Brain microvascular endothelial cell (primary cell): ENCODE measurements at places on chromosomes 3 and 15.

GRCh38 chr3:32347343-32348125 lies 44.1 kb upstream of the CMTM7 start:
- no peak for DNase-seq

GRCh38 chr3:19934098-19934566 lies at the start of gene EFHB:
Gene EFHB, minus strand, starts transcription at chr3:19934217. Its CDS starts 199 bp downstream, at chr3:19934018.
- DNase-seq, result peak; percentile 15

DNA sequence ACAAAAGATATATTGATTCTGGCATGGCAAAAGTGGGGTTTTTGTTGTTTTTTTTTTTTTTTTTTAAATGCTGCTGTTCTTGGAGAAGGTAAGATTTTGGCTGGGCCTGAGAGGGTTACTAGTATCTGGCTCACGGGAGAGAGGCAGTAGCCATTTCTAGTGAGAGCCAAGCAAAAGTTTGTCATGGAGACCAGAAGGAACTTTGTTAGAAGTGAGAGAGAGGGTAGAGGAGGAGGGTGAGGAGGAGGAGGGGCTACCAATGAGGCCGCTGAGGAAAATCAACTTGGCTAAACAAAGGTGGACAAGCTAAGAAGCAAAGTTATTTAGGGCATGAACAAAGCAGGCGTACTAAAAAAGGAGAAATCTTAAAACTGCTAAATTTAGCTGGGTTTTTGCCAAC lies 48.9 kb upstream of the STRIT1 start:
- DNase-seq, result no peak

DNA sequence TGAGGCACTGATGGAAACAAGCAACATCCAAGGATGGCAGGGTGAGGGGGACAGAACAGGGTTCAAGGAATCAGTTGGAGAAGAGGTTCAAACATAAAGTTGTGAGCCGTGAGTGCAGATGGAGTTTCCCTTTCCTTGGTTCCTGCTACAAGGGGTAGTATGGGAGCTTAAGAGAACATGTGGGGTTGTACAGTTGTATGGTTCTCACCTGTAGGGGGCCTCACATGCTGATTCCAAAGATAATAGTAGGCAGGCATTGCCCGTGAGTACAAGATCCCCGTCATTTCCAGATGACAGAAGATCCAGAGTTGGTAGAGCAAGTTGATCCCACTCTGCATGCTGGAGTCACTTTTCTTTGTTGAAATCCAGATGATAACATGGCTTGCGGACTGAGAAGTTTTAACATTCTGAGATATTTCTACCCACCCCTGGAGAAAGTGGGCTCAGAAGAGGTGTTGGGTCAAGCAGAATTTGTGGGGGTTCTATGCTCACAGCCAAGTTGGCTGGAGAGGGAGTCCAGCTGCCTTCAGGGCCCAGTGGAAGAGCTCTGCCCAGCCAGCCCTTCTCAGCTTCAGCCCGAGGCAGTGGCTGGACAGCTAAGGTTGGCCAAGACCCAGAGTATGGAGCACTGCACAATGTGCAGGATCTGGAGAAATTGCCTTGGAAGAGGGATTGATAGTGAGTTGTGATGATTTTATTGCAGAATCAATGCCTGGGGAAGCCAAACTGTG lies 141.8 kb downstream of the THSD4 start:
- no peak for DNase-seq

DNA sequence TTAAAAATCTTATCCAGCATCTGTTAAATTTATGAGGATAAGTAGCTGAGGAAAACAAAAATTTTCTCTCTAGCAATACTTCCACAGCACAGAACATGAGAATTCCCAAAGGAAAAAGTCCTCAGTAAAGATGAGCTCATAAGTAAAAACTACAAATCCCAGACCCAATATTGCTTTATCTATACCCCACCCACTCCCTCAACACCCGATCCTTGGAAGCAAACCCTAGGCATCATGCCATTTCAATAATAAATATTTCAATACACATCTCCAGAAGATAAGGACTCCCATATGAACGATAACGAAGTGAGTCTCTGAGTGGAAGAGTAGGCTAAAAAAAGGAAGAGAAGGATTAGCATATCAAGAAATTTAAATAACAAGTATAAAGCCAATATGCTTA lies 8.3 kb upstream of the PRR20G start:
- DNase-seq, result no peak

GRCh38 chr15:56207711-56208110 lies 36.0 kb downstream of the RFX7 start:
- DNase-seq, result no peak

DNA sequence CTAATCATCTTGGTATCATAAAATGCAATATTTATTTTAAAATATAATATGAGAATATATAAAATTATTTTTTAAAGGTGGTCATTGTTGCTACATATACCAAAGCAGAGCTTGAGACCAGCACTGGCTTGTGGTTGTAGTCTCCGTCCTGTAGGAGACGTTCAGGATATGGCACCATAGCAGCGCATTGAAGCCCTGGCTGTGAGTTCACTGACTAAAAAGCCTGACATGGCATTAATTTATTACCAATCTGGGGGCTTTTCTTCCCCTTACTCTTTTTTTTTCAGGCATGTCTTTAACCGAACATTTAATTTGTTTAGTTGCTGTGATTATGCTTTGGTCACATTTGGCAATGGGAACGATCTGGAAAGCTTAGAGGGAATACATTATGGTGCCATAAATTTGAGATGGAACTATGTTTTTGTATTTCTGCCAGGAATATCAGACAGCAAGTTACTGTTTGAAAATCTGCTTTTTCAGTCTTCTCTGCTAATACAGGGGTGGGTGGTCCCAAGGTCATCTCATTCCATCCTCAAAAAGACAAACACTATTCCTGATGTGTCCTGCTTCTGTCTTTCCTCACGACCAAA lies 108.5 kb downstream of the ZIC4 start:
- DNase-seq, result no peak

GRCh38 chr3:12829886-12830784 lies 11.2 kb downstream of the RPL32 start:
- DNase-seq, result no peak

DNA sequence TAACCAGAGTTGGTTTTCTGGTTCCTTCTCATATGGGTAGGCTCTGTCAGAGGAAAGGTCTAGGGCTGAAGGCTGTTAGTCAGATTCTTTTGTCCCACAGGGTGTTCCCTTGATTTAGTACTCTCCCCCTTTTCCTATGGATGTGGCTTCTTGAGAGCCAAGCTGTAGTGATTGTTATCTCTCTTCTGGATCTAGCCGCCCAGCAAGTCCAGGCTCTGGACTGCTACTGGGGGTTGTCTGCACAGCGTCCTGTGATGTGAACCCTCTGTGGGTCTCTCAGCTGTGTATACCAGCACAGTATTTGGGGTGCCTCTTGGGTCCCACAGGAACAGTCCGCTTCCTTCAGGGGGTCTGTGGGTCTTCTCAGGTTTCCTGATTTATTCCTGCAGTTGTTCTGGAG lies 70.8 kb downstream of the PPP2R3A start:
- no peak for DNase-seq

DNA sequence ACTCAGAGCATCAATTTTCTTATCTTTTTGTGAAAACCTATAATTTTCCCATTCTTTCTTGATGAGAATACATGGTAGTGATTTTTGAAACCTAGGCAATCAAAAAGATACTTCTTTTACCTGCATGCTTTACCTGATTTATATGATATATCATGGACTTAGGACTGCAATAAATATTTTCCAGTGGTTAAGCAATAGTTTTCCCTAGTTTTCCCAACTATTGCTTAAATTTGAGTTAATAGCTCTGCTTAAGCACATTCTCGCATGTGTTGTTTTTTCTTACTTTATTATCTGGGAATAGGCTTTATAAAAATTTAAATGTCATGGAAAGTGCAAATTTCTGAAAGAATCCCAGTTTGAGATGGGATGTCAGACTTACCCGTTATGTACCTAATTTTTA lies 465.1 kb upstream of the BCHE start:
- DNase-seq, result no peak

GRCh38 chr15:67731112-67731721 lies 94.1 kb upstream of the SKOR1 start:
- DNase-seq, result no peak

GRCh38 chr3:133453383-133453782 lies 53.5 kb downstream of the BFSP2 start:
- DNase-seq, result no peak

- no peak for DNase-seq
These were observed 7.2 kb upstream of the LACTB start for GRCh38 chr15:63114465-63114864.

GRCh38 chr15:58066042-58066867 lies 744 bp upstream of the ALDH1A2 start:
- peak; percentile 6 for DNase-seq

GRCh38 chr15:38021259-38021658 lies 86.8 kb downstream of the TMCO5A start:
- DNase-seq, result no peak

- no peak for DNase-seq
These were observed 351.6 kb downstream of the NSUN3 start for GRCh38 chr3:94414418-94414817.

DNA sequence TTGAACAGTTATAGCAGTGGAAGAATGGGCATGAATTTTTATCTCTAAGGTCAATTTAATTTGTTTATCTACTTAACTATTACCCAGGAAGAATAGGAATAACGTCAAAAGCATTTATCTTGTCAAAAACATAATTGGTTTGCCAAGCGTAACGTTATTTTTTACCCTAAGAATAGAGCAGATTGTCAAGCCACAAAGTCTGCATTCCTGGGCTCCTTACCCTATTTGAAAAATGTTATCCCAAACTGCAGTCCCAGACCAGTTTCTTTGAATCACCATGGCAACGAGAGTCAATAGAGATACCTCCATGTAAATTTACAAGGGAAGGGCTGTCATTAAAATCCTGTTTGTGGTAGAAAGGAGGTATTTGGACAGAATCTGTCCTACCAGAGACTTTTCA lies 61.1 kb downstream of the CPNE4 start:
- no peak for DNase-seq

- DNase-seq, result no peak
These were observed 1.3 kb downstream of the FSIP1 start for GRCh38 chr15:39781147-39781966.

DNA sequence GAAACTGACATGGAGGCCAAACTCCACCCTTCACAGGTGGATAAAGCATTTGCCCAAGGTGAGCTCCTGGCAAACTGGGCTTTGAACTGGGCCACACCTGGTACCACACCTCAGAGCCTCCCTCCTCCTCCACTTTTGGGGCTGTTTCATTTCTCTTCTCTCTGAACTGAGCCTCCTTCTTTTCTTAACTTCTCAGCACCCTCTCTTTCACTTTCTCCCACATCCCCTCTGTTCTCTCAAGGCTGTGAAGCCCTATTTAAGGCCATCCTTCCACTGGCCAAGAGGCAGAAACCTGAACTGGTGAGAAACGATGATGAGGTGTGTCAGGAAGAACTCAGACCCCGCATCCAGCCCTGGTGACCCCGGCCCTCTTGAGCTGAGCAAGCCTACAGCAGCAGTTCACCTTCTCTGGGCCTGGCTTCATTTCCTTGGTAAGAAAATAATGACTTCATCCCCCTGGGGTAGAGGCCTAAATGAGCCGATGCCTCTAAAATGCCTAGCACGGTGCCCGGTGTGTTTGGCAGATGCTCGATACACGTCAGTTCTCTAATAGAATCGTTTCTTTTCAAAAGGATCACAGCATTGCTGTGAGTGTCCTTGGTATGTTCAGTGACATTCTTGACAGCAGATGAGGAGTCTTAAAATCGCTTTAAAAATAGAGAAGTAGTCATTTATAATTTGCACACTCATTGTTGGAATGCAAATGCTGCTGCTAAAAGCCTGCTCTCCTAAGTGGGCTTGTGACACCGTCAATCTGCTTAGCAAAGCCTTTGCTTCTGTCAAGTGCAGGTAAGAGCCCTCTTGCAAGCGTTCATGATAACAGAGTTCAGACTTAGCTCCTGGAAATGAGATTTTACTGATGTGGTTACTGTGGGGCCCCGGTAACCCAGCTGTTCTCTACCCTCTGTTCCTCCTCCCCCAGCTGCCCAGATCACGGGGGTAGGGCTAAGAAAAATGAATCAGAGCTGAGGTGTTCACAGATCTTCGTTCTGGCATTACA lies 97.7 kb upstream of the ATP2B2 start:
- no peak for DNase-seq

- DNase-seq, result peak; percentile 80
These were observed 8.1 kb upstream of the ADAMTS17 start for GRCh38 chr15:100349696-100350433.

GRCh38 chr3:176328198-176328597 lies 869.1 kb downstream of the TBL1XR1 start:
- no peak for DNase-seq

GRCh38 chr3:151476344-151477018 lies 15.6 kb upstream of the IGSF10 start:
- no peak for DNase-seq

GRCh38 chr3:193168931-193169330 lies 72.1 kb upstream of the PLAAT1 start:
- no peak for DNase-seq

DNA sequence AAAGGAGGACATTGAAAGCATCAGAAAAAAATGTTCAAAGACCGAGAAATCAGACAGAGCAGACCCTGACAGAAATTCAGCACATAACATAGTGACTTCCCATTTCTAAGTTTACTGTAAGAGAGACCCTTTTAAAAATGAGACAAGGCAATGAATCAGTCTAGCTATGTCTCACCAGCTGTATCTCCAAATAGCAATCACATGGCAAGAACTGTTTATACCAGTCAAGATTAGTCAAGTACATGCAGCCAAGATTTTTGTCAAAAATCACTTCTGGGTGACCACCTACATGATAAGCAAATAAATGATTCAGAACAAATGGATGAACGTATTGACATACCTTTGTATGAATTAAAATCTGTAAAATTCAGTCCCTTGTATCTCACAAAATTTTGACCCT lies 138.0 kb downstream of the DTWD1 start:
- no peak for DNase-seq

GRCh38 chr3:38114052-38114874 lies 22.7 kb downstream of the ACAA1 start:
- no peak for DNase-seq

DNA sequence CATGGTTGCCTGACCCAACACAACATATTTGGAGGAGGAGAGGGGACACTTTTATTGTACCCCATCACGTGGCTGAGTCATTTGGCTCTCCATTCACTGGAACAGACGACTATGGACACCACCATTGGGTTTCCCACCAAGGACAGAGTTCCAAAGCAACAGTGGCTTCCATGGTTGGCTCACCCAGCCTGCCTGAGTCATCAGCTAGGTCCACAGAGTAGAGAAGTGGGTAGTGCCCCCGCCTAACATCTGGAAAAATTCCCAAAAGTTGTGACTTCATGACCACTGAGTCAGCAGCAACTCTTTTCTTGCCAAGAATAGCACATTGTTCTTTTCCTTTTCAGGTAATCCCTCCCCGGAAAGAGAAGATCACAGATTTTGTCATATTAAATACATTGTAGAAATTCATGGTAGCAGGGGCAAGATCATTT lies 3.0 kb upstream of the PPP1R2 start:
- DNase-seq, result peak; percentile 73

- DNase-seq, result no peak
These were observed 740.9 kb upstream of the LMCD1 start for GRCh38 chr3:7760718-7761117.

GRCh38 chr3:189944285-189945145 lies 176.2 kb downstream of the P3H2 start:
- DNase-seq, result no peak

DNA sequence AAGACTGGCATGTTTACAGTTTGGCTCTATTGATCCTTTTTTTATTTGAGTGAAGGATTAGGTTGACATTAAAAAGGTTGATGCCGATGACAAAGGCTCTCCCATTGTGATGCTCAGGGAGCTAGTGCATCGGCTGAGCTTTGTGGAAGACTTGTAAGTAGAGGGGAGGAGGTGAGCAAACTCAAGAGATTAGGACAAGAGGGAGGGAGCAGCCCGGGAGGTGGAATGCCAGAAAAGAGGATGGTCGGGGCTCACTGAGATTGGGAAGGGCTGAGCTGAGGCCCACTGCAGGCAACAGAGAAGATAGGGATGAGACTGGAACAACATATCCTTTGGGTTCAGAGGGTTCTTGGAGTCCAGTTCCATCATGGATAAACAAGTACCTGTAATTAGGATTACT lies 26.5 kb upstream of the PSMD6 start:
- no peak for DNase-seq
